Fibroblast of villous mesenchyme (primary cell): ENCODE measurements at places on chromosomes 7 and 10.

- DNase-seq, result peak; percentile 47
Measured at GRCh38 chr7:139153832-139154231, 44.3 kb upstream of the ZC3HAV1 start.

DNA sequence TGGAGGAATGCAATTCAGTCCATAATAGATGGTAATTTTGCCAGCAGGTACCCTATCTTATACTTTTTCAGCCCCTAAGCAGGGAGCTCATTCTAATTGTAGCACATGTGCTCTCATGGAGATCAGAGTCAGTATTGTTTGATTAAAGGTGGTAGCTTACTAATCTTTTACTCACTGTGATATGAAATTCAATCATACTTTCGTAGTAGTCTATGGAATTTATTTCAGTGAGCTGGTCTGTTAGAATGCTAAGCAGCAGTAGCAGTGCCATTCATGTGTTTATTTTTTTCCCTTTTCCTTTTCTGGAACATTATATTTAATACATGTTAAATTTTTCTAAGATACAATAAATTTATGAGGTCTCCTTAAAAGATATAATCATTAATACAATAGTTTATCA, 109.0 kb downstream of the ST7 start:
- no peak for DNase-seq

DNA sequence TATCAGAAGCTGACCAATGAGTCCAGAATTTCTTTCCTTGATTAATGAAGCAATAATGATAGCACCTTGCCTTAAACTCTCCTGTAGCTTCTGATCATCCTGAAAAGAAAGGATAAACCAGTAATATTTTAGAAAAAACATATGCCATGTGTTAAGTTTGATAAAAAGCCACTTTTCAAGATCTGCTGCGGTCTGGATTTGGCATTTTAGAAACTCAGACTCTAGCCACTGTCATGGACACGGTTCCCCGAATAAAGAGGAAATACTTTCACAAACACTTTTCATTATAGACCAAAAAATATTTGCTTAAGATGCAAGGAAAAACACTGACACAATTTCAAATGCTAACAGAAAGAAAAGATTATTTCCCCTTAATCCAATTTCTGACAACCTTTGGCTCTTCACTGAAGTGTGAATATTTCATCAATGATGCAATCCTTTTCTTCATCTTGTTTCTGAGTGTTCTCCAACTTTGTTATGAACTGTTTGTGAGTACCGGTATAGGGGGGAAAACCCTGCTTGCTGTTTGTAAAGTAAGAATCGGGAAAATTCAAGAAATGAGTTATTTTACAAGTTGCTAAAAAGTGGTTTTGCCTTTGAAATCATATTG, 329.5 kb downstream of the CRPPA start:
- DNase-seq, result no peak

- DNase-seq, result no peak
Measured at GRCh38 chr7:557558-557881, 37.9 kb upstream of the PDGFA start.

GRCh38 chr7:27095050-27095896, 527 bp downstream of the HOXA1 start:
- DNase-seq, result no peak

GRCh38 chr7:37448011-37448635, 541 bp downstream of the ELMO1 start:
- no peak for DNase-seq

- no peak for DNase-seq
Measured at GRCh38 chr10:11191678-11192077, 174.0 kb downstream of the CELF2 start.

GRCh38 chr10:132376394-132376851, 20.6 kb upstream of the PWWP2B start:
- DNase-seq, result no peak

GRCh38 chr7:68971634-68972340, 626.5 kb upstream of the AUTS2 start:
- no peak for DNase-seq

- peak; percentile 78 for DNase-seq
Measured at GRCh38 chr7:42197451-42197850, 39.6 kb downstream of the GLI3 start.

DNA sequence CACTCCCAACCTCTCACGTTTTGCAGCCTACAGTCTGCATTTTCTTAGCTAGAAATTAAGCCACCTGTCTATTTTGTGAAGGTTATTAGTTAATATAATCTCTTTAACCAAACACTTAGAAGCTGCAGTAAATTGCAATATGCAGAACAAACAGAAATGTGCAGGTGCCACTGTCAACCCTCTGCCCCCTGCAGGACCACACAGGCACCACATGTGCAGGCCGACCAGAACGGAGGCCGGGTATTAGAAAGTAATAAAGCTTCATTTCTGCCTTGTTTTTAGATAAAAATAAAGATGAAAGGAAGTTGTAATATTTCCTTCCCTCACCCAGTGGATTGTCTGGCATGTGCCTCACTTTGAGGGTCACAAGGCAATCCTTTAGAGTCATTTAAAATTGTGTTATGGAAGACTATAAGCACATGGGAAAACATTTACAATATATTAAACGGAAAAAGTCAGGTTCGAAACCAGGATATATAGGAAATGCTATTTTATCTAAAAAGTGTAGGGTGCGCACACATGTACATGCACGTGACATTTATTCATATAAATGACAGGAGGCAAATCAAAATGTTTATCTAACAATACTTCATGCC, 158.2 kb downstream of the ARHGAP12 start:
- no peak for DNase-seq

- peak; percentile 5 for DNase-seq
Measured at GRCh38 chr7:147245274-147245673, 1128.7 kb downstream of the CNTNAP2 start.

DNA sequence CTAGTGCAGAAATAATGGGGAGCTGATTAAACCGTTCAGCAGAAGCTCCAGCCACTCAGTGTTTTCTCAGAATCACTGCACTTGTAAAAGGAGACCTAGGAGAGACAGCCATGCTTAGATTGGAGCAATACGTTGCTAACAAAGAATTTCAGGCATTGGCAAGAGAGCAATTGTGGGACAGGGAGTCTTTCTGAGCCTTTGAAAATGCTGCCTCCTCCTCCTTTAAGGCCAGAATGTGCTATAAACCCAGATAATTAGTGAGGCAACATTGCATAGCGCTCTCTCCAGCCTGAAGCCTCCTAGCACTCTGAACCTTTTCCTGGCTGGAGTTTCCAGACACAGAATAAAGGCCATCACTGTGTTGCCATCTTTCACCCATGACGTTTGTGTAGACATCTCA, 18.5 kb upstream of the PTPRN2 start:
- DNase-seq, result peak; percentile 36

GRCh38 chr10:114174695-114175188, 739 bp upstream of the CCDC186 start:
- DNase-seq, result peak; percentile 82

DNA sequence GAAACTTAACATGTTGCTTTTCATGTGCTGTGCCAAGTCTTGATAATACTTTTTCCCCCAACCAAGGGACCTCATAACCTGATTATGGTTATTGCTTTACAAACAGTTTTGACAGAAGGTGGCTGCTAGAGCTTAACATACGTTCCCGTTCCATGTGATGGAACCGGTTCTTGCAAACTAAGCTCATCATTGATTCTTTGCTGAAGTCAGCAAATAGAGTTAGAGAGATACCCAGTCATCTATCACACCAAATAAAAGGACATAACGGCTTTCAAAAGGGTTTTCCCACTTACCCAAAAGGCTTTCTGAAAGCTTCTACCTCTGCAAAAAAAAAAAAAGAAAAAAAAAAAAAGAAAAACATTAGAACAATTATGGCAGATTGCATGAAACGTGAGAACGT, 230.3 kb upstream of the MDFIC start:
- no peak for DNase-seq

GRCh38 chr7:81709836-81710235, 60.0 kb downstream of the HGF start:
- DNase-seq, result no peak

DNA sequence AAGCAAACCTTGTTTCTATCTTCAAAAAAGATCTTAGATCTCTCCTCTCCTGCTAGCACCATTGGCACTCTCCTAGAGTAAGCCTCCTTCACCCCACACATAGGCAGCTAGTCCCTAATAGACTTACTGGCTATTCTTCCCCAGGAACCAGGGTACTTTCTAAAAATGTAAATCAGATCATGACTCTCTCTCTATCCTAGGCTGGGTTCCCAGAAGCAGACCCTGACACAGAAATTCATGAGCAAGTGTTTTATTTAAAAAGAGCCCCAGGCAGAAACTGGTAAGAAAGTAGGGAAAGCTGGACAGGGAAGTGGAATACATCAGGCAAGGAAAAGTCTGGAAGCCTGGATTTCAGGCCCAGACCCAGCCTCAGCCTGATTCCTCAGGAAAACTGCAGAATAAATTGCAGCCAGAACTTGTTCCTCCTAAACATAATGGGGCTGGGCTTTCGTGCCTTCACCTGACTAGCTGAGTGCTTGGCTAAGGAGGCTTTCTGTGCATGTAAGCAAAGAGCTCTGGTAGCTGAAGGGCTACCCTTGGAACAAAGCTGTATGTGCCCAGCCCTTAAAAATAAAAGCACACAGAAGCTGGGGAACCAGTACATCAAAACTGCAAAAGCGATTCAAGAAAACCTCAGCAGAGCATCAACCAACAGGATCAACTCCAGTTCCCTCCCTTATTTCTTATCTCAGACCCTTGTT, 18.8 kb upstream of the SORBS1 start:
- DNase-seq, result no peak

DNA sequence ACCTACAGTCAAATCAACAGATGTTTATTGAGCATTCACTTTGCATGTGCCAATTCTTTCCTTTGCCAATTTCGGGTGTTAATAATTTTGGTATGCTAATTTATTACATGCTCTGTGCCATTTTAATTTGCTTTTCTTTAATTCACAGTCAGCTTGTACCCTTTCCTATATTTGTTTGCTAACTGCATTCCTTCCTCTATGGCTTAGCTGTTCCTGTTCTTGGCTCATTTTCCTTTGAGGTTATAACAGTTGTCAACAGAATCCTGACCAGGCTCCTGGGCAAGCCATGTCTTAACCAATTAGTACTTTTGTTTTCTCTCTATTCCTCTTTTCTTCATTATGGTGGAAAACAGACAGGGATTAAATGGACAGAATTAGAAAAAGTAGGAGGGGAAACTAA, 73.6 kb upstream of the RPA3 start:
- peak; percentile 69 for DNase-seq

DNA sequence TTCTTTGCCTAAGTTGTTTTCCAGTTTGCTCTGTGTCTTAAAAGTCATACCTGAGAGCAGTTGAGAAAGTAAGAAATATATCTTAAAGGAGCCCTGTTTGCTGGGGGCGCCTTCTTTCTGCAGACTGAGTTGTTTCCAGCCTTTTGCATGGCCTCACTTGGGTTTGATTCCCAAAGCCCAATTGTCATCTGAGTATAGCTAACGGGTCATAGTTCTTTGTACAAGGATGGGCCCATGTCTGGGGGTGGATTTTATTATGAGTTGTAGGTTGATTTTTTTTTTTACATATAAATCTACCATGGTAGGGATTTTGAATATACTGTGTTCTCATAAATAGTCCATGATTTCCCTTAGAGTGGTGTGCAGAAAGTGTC, 318.7 kb upstream of the LRGUK start:
- no peak for DNase-seq

- no peak for DNase-seq
Measured at GRCh38 chr7:106448992-106449859, 164.4 kb upstream of the NAMPT start.

DNA sequence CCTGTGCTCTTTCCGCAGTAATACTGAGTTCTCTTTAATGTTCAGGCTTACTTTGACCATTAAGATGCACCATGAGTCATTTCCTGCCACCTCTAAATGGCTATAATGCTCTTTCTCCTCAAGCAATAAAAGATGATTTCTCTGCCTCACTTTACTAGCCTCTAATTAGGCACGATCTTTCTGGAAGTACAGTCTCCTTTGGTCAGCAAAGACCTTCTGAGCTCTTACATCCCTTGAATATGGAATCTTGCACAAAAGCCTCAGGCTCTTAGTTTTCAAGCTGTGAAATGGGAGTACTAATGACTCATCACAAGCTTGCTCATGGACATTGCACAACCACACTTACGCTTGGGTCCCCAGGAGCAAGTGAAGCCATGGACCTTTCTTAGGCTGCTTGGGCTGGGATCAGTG, 85.9 kb downstream of the FRMD4A start:
- peak; percentile 20 for DNase-seq

- DNase-seq, result no peak
Measured at GRCh38 chr7:17437586-17437985, 139.1 kb downstream of the AHR start.

- DNase-seq, result no peak
Measured at GRCh38 chr7:30702200-30702599, 19.9 kb upstream of the CRHR2 start.

DNA sequence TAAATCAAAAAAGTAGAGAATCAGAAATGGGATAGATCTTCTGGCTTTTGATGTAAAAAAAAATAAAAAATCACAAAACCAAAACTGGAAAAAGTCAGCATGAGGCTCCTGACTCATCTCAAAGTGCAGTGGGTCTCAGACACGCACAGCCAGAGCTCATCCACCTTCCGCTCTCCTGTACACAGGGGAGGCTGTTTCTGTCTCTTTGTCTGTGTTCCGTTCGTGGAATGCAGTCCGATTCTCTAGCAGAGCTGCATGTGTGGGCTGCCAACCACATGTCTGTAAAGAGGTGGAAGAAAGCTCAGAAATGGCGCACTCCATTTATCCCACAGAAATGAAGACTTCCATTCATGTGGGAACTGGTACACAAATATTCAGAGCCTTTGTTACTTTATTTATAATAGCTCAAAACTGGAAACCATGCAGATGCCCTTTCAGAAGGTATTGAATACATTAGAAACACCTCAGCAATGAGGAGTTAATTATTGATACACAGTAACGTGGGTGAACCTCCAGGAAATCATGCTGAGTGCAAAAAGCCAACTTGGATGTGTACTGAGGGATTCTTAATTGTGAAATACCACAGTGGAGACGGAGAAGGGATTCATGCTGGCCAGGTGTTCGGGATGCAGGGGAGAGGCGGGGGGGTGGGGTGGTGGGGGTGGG, 123.3 kb downstream of the TRRAP start:
- DNase-seq, result no peak

GRCh38 chr7:55570939-55571338, 1.4 kb downstream of the VOPP1 start:
- peak; percentile 55 for DNase-seq

DNA sequence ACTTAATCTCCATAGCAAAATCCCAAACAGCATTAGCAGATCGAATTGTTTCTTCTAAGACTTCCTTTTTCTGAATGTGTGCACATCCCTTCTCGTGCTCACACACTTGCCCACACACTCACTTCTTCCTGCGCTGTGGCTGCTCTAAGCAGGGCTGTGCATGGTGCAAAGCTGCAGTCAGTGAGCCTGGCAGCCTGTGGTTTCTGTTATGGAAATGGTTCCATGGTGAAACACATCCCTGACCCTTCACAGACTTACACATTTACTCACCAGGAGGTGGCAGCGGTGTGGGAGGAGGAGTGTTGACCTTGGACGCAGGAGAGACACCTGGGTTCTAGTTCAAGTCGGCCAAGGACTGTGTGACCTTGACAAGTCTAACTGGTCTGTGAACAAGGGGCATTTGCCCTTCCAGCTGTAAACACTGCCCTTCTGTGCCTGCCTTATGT, 24.9 kb downstream of the MTURN start:
- peak; percentile 14 for DNase-seq

- DNase-seq, result no peak
Measured at GRCh38 chr7:118478236-118478635, 253.7 kb downstream of the ANKRD7 start.
